ENCODE measurements at places on chromosomes 3 and 15.

DNA sequence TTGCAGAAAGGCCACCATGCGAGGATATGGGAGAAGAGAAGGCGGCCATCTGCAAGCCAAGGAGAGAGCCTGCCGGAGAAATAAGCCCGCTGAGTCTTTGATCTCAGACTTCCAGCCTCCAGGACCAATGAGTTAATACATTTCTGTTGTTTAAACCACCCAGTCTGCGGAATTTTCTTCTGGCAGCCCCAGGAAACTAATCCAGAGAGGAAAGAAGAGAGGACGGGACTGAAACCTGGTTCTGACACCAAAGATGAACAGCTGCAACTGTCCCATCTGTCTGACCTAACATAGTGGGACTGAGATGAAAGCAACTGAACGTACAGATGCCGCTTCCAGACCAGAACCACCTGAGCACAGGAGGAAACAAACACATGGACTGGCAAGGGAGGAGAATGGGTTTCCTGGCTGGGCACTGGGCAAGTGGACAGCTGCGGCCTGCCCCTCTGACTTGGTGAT lies 32.3 kb downstream of the VGLL4 start:
- no peak for DNase-seq

DNA sequence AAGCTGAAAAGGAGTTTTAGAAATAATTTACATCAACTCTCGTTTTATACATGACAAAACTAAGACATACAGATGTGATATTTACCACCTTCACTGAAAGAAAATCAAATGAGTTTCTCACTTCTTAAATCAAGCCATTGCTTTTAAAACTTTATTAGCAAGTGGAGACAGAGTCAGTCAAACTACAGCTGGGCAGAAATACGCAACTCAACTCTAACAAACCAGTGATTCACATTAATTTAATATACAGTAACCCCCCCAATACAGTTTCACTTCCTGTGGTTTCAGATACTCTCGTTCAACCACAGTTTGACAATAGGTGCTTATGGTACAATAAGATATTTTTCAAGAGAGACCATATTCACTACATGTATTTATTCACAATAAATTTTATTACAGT lies 477.1 kb downstream of the MAGI1 start:
- no peak for DNase-seq

DNA sequence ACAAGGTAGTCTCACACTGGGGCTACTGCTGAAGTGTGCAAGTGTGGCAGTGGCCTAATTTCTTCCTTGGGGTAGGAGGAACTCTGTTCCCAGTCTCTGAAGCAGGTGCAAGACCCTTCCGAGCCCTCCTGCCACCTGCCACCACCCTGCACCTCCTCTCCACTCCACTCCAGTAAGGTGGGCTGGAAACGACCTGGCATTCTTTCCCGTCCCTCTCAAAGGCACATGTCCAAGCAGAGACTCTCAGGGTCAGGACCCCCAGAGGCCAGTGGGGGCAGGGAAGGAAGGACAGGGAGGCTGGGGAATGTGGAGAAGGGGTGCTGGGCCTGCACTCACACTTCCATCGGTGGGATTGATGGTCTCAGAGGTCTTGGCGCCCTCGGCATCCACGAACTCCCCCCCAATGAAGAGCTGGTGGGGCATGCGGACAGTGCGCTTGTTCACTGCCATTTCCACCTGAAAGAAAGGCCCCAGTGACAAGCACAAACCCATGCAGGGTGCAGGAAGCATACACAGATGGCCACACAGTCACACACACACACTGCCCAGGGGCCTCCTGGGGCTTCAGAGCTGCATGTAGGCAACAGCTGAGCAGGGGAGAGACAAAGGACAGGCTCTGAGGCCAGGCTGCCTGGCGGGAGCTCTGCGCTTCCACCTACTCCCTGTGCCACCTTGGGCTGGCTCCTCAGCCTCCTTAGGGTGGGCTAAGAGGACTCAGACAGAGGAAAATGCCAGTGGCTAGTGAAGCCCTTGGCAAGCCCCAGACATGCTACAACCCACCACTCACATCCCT lies 43.8 kb downstream of the ALDH1L1 start:
- DNase-seq, result no peak

DNA sequence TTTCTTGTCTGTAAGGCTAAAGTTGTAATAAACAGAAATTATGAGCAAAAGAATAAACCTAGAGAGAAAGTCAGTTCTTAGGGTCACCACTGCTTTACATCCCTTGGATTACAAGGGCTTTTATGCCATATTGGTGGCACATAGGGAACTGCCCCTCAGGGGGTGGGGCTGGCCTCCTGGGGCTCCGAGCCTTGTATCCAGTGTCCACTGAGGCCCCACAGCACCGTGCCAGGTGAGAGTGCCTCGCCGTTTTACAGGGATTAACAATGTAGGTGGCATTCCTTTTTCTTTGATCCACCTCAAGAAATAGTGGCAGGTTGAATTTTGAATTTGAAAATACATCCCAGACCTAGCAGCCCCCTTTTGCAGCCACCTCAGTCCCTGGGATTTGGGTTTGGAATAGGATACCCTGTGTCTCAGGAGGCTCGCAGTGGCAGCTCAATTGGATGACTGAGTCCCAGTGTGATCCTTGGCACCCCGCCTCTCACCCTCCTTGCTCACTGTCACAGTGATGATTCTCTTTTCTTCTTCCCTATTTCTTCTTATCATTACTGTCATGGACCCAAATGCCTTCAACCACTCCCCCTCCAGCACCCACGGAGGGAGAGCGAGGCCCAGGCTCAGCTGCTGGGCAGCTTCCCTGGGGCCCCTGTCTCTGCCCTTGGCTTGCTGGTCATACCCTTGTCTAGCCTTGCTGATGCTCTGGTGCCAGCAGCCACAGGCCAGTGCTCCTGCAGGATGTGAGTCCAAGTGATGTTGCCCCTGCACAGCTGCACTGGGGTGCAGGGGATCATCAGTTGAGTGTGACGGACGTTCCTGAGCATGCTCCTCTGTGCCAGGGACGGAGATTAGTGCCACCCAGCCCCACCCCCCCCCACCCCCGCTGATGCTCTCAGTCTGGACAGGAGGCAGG lies 137.9 kb downstream of the DNAJB8 start:
- DNase-seq, result no peak

DNA sequence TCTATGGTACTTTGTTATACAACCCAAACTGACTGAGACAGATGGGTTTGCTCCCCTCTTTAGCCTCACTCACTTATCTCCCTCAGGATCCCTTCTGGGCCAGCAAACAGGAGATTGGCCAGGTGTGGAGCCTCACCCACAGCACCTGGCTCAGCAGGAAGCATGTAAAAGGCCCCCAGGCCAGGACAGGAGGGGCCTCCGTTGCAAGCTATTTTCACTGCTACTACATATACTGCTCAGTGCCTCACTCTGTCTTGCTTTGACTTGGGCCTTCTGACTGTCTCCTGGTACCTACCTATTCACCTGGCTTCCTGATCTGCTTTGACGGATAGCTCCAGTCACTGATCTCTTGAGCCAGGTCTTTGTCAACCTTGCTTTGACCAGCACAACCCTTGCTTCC lies 20.4 kb upstream of the TPM1 start:
- DNase-seq, result no peak

DNA sequence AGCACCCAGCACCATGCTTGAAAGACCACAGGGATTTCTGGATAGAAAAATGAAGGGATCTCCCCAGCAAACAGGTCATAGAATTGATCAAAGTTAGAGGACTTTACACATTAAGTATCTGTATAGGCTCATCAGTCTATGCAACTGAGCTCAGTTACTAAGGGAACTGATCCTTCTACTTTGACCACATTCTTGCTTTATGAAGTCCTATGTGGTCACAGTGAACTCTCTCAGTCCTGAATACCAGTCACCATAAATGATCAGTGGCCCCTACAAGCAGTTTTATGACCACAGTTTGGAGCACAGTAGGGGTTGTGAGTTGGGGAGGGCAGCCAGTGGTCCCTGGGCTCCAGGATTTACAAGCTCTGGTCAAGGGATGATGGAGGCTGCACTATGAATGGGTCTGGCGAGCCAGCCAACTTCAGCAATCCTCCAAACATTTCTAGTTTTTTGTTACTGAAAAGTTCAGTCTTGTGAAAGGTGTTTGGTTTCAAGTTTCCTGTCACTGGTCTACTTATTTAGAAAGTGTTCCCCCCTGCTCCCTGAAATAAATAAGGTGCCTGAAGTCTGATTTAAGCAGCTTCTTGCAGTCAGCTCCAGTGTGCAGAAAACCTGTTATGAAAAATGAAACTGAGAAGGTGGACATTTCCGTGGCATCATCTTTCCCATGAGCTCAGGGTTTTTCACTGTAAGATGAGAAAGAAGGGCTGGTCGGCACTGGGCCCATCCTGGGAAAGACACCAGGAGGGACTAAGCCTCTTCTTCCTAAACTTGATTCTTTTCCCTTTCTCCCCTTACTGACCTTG lies 75.5 kb downstream of the DAPK2 start:
- no peak for DNase-seq

DNA sequence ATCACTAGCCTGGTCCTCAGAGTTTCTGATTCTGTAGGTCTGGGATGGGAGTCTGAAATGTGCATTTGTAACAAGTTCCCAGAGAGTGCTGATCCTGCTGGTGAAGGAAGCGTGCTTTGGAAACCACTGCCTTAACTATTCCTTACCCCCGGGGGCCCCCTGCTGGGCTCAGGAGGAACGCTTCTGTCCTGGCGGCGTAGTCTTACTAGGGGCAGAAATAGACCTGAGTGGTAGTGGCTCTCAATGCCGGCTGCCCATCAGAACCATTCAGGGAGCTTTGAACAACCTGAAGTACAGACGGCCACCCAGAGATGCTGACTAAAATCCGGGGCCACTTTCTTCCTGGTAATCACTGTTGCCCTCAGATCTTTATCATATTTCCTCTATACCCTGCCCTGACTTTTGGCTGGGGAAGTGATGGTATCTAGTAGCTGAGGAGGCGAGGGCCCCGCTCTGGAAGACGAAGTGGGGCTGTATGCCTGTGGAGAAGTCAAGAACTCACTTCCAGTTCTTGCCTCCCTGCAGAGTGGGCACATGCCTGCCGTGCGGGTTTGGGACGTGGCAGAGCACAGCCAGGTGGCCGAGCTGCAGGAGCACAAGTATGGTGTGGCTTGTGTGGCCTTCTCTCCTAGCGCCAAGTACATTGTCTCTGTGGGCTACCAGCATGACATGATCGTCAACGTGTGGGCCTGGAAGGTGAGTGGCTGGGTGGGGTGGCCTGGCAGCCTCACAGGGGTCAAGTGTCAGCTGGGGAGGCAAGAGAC lies 16.3 kb upstream of the JMJD7 start:
- DNase-seq, result peak; percentile 62

DNA sequence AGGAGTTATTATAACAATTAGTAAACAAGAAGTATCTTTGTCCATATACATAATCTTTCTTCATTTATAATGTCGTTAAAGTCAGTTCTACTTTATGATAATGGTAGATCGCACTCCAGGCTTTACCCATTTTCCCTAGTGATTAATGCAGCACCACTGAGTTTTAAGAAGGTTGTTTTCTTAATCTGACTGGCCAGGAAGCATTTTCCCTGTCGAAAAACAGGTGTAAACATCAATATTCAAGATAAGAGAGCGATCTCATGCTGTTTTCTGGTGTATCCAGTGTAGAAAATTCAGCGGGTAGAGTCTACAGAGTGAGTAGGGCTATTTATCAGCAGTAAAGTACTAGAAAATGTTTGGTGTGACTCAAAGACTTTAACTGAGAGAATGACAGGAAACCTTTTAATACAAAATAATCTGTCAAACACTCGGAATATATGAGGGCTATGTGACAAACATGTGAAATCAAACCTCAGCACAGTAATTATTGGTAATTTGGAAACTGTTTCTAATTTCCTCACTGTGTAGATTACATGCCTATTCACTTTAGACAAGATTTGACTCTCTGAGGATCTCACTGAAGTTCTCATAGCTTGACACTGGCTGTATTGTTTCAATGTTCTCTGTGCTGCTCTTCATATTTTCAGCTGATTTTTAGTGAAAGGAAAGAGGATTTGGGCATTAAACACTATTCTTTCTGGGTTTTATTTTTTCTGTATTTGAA lies 1013.2 kb downstream of the VGLL3 start:
- DNase-seq, result no peak

- DNase-seq, result no peak
These were observed 867.1 kb upstream of the GBE1 start for GRCh38 chr3:82628385-82629014.

GRCh38 chr15:84633311-84634227 lies 20.5 kb downstream of the WDR73 start:
- no peak for DNase-seq

- no peak for DNase-seq
These were observed 13.5 kb downstream of the CCPG1 start for GRCh38 chr15:55394694-55395093.

- DNase-seq, result no peak
These were observed 656 bp downstream of the NGLY1 start for GRCh38 chr3:25782636-25782937.

- no peak for DNase-seq
These were observed 25.3 kb upstream of the NR2C2 start for GRCh38 chr3:14921811-14922705.

GRCh38 chr15:78419367-78419766 lies 18.6 kb upstream of the IREB2 start:
- DNase-seq, result no peak

GRCh38 chr3:17481116-17481515 lies 261.3 kb downstream of the TBC1D5 start:
- DNase-seq, result no peak

- no peak for DNase-seq
These were observed 4.4 kb downstream of the LAMP3 start for GRCh38 chr3:183158113-183158512.

GRCh38 chr3:128076483-128077201 lies 24.4 kb downstream of the SEC61A1 start:
- DNase-seq, result peak; percentile 12

DNA sequence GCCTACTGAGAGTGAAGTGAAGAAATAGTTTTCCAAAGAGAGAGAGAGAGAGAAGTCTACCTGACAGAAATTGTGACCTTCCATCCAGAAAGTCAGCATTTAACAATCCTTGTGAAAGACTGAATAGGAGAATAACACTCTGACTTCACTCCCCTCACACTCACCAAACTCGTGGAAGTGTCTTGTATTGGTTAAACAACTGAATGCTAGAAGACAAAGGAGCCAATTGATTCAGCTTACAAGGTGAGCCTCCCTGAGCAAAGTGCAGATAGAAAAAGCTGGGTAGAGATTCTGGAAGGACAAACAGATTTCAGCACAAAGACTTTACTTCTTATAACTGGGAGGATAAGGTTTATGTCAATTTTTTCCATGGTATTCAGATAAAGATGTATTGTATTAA lies 40.8 kb upstream of the OSTN start:
- DNase-seq, result no peak

DNA sequence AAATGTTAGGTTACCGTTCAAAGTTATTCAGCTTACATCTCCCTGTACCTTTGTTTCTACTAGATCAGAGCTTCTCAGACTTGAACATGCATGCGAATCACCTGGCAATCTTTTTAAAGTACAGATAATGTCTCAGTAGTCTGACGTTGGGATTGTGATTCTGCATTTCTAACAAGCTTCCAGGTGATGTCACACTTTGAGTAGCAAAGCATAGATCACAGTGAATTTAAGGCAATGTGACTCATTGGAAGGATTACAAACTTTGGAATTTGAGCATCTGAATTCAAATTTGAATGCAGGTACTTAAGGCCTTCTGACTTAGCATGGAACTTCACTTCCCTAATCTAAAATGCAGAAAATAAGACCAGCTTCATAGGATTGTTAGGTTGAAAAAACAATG lies 10.8 kb upstream of the ZMAT3 start:
- no peak for DNase-seq

- no peak for DNase-seq
These were observed 196.8 kb downstream of the ADAMTSL3 start for GRCh38 chr15:83850501-83851245.

Data from stimulated activated CD4-positive, alpha-beta T cell treated with anti-CD3 and anti-CD28 coated beads, Interleukin-1b, Interleukin-23, amount 100 ng/mL, for 1 hour (primary cell).